ENCODE measurements at places on chromosomes 11 and 22. TPM values are rescaled to one million over a fixed set of nuclear protein-coding genes. Genes with fewer than 3 reads are reported as not detected.
A peak's percentile ranks its signal among the peaks of the same experiment; 100 is the strongest.

DNA sequence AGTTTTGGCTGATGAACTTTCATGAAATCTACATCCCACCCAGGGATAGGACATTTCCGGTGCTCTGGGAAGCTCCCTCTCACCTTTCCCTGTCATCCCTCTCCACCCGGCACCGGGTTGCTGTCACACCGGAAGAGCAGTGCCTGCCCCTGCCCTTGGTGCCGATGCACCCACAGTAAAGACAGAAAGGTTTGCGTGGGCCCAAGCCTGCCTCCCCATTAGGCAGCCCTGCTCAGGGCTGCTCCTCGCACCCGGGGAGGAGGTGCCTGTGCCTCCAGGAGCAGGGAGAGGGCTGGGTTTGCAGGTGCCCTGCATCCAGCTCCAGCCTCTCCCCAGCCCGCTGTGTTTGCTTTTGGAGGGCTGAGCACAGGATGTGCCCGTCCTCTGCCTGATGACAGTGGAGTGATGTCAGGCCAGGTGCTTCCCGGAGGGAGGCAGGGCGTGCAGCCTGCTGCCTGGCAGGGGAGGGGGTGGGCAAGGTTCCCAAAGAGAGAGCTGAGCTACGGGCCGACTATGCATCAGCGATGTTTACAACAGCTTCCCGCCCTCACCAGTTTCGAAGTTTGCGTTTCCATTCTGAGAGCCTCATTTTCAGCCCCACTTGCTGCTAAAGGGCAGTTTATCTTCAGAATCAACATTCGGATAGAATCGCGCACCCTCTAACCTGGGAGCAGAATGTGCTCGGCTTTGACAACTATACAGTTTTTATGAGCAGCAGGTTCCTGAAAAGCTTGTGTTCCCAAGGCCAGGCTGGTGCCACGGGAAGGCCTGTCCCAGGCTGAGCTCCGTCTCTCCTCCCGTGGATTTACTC lies 83.2 kb upstream of the CLDN5 start:
- no peak for DNase-seq

- DNase-seq: no peak
These were observed 31.0 kb downstream of the SLC22A6 start for GRCh38 chr11:62953811-62954210.

GRCh38 chr11:6576471-6577373 lies 26.7 kb downstream of the RRP8 start:
- DNase-seq: peak; percentile 76

Gene MMP13
- total RNA-seq: not detected

- DNase-seq: no peak
These were observed 1484.2 kb downstream of the BRD1 start for GRCh38 chr22:48343461-48343860.

GRCh38 chr11:132028380-132029240 lies 658.2 kb downstream of the NTM start:
- no peak for DNase-seq

DNA sequence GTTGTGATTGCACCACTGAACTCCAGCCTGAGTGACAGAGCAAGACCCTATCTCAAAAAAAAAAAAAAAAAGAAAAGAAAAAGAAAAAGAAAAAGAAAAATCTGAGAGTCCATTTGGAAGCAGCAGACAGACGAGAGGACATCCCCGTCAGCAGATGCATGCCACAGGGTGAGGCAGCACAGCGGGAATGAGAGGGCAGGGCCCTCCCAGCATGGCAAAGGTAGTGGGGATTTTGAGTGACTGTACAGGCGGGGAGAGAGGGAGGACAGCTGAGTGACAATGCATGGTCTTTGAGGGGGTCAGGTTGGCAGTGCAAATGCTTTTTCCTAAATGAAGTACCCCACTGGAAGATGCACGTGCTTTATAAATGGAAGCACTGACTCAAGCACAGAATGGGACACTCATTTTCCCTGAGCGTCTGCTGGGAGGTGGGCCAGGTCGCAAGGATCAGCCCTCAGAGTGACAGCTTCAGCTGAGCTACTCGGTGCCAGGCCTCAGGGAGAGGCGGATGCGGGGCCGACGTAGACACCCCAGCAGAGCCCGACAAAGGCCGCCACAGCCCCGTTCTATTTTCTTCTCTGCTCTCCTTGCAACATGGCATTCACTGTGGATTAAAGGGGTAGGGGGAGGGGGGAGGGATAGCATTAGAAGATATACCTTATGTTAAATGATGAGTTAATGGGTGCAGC lies 113.5 kb downstream of the SHANK2 start:
- DNase-seq: no peak

DNA sequence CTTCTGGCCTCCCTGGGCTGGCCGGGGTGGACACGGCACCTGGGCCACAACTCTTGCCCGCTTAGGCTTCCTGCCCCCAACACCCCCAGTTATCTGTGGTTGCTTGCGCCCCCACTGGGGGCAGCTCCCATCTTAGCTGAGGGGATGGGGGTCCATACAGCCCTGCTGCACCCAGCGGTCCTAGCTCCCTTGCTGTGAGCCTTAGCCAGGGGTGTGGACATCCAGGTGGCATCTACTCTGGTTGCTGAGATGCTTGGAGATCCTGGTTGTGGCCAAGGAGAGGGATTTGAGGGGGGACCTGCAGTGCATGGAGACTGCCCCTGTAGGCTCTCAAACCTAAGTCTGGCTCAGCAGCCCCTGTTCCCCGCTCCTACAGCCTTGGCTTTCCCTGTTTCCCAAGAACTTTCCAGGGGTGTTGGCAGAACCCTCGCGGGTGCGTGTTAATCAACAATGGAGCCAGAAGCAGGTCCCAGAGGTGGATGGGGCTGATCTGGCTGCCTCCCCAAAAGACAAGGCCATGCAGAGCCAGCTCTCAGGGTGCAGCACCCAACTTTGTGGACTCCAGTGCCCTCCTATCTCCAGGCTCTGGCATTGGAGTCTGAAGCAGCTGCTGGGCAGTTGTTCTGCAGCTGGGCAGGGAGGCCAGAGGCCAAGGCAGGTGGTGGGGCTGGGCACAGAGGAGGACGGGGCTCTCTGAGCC lies 3.3 kb downstream of the KCNQ1 start:
- DNase-seq: peak; percentile 28

GRCh38 chr22:31229402-31230079 lies 17.4 kb downstream of the LIMK2 start:
- DNase-seq: no peak

Gene SHANK2
- 87.1 TPM for total RNA-seq

Gene IFTAP
- total RNA-seq: 44.1 TPM

DNA sequence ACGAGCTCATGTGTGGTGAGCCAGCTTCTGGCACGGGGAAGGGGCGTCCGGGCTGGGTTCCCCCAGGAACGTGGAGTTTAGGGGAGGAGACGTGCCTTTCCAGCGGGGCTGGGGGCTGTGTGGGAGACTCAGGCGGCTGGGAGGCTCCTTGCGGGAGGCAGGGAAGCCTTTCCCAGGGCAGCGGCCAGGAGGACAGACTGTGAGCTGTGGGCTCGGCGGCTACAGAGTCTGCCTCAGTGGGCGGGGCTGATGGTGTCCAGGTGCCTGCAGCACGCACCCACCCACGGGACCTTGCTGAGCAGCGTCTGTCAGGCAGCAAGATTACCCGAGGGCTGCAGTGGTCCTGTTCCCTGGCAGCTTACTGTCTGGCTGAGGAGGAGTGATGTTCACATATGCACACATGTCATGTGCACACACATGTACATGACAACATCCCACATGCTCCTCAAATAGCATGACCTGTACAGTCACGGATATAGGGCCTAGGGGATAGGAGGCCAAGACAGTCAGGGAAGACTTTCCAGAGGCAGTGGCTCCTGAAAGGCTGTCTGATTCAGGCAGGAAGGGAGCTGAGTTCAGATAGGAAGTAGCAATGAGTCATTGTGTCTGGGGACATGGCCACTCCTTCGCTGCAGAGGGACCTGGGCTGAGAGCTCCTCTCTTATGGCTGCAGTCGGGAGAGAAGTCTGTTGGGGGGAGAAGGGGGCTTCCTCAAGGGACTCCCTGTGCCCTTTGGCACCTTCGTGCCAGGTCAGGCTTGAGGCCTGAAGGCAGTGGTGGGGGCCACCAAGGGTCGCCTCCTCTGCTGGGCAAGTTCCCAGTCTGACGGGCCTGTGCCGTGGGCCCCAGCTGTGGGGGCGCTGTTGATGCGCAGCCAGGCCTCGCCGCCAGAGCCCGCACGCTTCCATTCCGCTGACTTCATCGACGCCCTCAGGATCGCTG lies 23.3 kb upstream of the PPP6R3 start:
- DNase-seq: no peak

DNA sequence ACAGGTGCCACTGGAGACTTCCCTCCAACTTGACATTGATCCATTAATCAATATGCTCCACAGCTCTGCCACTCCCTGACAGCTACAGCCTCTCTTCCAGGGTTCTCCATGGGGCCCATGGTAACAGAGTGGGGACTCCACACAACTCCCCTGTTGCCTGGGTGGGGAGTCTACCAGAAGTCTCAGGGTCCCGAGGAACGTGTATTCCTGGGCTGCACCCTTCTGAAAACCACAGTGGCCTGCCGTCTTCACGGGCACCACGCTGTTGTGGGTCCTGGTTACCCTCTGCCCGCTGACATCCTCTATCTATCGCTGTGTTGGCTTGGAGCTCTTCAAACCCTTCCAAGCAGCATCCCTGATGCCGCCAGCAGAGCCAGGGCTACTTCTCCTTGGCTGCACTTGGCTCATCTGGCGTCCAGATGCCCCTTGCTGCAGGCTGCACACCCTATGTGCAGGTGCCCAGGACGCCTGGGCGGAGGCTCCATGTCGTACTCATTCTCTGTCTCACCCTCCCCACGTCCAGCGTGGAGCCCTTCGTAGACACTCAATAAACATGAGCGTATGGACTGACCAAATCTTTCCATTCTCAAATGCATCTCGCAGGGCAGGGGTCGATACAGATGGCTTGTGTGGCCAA lies 1341.8 kb downstream of the TBC1D22A start:
- DNase-seq: no peak

- peak; percentile 16 for DNase-seq
These were observed 428.0 kb downstream of the TBC1D22A start for GRCh38 chr22:47190276-47190956.

- DNase-seq: no peak
These were observed 582 bp upstream of the SHANK3 start for GRCh38 chr22:50672041-50672440.

Gene NNMT
- total RNA-seq: 4.7 TPM

GRCh38 chr11:35144136-35144741 lies 5.3 kb downstream of the CD44 start:
- no peak for DNase-seq

Data from dorsolateral prefrontal cortex (tissue), 122 donors.